T-helper 9 cell (primary cell): ENCODE measurements at places on chromosomes 4 and X.

GRCh38 chr4:81164623-81165416 is 50.2 kb downstream of the PRKG2 start:
- DNase-seq: no peak

GRCh38 chrX:134258202-134258601 is 21.2 kb downstream of the CCDC160 start:
- DNase-seq: no peak

GRCh38 chr4:10153161-10153560 is 36.6 kb upstream of the WDR1 start:
- DNase-seq: no peak

DNA sequence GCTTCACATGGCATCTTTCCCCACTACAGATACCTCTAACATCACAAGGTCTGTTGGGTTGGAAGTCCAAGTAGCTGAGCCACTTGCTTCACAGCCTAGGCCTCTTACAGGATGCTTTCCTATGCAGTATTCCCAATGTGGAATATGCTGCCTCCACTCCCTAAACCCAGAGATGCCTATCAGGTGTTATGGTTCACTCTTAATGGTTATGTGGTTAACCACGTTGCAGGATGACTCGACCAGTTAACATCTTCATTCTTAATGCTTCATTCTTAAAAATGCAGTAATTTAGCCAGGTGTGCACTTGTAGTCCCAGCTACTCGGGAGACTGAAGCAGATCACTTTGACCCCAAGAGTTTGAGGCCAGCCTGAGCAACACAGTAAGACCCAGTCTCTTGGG is 24.2 kb downstream of the HAUS3 start:
- no peak for DNase-seq

DNA sequence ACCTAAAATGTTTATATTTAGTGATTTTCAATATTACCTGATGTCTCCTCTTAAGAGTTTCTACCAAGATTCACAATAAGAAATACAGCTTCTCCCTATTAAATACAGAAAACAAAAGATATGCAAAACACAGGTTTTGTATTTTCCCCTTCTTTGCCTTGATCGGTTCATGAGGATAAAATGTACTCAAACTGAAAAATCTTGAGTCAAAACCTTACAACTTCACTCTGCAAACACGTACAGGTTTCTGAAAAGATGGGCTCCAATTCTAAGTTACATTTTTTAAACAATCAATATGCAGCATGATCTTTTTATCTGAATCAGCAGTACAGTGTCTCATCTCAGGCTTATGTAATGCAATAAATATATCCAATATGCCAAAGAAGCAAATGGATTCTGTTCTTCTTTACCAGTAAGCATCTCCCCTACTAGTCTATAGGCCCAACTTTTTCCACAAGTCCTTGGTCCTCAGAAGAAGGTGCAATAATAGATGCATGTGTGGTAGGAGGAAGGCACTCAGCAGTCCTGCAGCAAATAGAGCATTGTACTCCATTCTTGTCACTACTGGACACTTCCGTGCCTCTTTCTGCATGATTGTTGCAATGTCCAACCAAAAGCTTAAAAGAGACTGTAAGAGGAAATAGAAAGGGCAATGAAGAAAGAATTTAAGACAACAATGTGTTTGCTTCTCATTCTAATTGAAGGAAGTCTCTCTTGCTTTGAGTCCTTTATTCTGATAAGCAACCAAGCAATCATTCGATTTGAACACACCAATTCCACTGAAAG is 3.2 kb downstream of the MAPK10 start:
- no peak for DNase-seq

GRCh38 chr4:5133201-5133600 is 81.9 kb downstream of the STK32B start:
- DNase-seq: no peak

DNA sequence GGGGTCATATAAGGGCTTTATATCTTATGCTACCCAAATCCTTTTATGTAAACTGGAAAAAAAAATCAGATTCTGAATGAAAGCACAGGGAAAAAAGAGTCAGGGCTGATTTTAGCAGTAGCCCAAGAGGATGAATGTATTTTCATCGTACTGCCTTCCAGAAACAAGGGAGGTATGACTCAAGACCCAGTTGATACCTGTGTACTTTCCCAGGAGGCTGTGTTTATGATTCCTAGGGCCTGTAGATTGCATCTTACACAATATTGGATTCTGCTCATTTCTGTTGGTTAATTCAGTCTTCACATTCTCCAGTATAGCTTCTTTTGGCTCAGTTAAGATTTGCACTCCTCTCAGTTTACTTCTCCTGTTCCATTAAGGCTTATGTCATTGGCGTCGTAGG is 127.9 kb upstream of the LIMCH1 start:
- no peak for DNase-seq

- no peak for DNase-seq
These were observed 611.0 kb upstream of the PABPC4L start for GRCh38 chr4:134812611-134813010.

DNA sequence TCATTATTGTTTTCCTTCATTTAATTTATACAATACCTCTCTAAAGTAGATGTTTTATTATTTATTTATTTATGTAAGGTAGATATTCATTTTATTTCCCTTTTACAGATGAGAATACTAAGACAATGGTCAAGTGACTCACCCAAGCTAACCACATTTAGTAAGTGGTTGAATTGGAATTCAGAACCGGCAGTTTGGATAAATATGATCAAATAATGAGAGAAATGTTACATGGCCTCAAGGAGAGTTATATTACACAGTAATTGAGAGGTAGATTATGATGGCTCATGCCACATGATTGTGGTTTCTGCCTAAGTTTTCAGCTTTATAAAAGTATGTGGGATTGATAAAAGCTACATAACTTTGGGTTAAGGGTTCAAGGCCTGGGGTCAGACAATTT is 239.4 kb upstream of the BOD1L1 start:
- DNase-seq: no peak

DNA sequence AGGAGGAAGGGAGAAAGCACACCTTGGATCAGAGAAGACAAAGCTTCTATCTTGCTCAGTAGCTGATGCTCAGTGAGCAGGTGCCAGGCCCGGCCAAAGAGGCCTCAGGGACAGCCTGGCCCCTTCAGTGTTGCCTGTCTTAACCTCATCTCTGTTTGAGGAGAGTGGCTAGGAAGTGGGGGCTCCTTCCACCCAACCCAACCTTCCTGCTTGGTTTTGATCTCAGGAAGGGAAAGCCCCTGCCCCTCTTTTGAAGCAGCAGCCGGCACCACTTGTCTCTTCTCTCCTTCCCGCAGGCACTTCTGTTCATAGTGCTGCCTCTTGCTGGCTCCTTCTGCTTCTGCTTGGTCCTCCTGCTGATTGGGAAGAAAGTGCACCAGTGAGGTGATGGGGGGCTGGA is 2.4 kb upstream of the AFF2 start:
- no peak for DNase-seq

GRCh38 chrX:66030505-66031317 is 9.2 kb downstream of the VSIG4 start:
- no peak for DNase-seq

- no peak for DNase-seq
These were observed 100.3 kb upstream of the USP9X start for GRCh38 chrX:40984962-40985361.

- no peak for DNase-seq
These were observed 70.7 kb upstream of the NFKB1 start for GRCh38 chr4:102430461-102430910.

DNA sequence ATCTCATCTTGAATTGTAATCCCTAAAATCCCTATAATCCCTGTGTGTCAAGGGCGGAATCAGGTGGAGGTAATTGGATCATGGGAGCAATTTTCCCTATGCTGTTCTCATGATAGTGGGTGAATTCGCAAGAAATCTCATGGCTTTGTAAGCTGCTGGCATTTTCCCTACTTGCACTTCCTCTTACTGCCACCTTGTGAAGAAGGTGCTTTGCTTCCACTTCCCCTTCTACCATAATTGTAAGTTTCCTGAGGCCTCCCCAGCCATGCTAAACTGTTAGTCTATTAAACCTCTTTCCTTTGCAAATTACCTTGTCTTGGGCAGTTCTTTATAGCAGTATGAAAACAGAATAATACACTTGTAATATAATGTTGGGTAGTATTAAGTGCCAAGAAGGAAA is 1087.4 kb upstream of the SLIT2 start:
- DNase-seq: no peak

- no peak for DNase-seq
These were observed 6.9 kb downstream of the SH3TC1 start for GRCh38 chr4:8205749-8206611.

DNA sequence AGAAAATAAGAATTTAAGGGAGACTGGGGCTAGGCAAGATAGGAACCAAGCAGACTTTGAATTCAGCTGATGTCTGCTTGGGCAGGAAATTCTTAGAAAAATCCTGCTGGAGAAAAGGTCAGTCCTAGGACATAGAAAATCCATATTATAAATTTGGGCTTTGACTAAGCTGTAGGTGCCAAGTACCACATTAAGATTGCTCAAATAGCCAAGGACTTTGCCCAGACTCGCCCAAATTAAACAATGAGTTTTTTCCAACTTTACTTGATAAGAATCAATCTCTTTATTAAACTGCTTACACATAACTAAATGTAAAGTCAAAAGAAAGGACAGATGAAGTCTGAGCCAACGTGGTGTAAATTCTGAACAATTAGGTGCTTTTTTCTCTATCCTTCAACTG is 95.4 kb downstream of the FUNDC1 start:
- DNase-seq: no peak

DNA sequence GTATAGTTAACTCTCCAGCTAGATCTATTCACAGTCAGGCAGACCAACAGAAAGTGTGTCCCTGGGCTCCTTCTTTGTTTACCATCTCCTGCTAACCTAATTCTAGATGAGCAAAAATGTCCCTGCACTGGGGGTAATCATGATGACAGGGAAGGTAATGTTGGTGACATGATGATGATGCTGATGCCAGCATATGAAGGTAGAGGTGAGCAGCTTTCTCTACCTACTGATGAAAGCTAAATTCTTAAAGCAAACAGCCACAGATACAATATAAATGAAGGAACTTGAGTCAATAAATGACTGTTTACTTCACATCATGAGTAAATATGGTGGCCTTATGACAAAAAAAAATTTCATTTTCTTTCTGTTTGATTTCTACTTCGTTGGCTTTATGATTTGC is 78.5 kb downstream of the NKX6-1 start:
- DNase-seq: no peak

GRCh38 chrX:101408532-101408841 is 465 bp downstream of the HNRNPH2 start:
- no peak for DNase-seq

DNA sequence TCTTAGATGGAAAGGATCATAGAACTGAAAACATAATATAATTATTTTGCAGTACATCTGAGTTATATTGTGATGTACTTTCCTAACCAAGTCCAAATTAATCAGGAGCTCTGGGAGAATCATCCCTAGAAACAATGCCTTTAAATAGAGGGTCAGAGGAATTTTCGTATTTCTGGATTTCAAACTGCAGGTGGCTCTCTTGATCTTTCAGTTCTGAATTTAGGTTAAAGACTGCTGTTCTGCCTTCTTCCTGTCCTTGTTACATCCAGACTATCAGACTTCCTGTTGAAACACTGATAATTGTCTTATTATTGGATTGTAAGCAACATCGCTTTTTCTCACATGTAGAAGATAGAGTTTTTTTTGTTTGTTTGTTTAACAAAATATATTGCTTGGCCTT is 142.7 kb downstream of the RPA4 start:
- DNase-seq: no peak

- no peak for DNase-seq
These were observed 3.4 kb downstream of the MSX1 start for GRCh38 chr4:4862665-4863482.

DNA sequence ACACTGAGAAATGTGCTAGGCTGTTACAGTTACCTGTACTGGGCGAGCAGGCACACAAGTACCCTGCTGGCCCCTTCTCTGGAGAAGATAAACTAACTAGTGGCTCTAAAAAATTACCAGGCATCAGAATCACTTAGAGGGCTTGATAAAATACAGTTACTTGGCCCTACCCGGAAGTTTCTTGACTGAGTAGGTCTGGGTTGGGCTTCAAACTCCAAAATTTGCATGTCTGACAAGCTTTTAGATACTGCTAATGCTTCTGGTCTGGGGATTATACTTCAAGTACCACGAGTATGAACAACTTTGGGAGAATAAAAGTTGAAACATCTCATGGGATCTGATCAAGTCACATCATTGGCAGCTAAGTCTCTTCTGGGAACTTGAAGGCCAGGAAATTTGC is 30.8 kb downstream of the CEP135 start:
- DNase-seq: no peak

DNA sequence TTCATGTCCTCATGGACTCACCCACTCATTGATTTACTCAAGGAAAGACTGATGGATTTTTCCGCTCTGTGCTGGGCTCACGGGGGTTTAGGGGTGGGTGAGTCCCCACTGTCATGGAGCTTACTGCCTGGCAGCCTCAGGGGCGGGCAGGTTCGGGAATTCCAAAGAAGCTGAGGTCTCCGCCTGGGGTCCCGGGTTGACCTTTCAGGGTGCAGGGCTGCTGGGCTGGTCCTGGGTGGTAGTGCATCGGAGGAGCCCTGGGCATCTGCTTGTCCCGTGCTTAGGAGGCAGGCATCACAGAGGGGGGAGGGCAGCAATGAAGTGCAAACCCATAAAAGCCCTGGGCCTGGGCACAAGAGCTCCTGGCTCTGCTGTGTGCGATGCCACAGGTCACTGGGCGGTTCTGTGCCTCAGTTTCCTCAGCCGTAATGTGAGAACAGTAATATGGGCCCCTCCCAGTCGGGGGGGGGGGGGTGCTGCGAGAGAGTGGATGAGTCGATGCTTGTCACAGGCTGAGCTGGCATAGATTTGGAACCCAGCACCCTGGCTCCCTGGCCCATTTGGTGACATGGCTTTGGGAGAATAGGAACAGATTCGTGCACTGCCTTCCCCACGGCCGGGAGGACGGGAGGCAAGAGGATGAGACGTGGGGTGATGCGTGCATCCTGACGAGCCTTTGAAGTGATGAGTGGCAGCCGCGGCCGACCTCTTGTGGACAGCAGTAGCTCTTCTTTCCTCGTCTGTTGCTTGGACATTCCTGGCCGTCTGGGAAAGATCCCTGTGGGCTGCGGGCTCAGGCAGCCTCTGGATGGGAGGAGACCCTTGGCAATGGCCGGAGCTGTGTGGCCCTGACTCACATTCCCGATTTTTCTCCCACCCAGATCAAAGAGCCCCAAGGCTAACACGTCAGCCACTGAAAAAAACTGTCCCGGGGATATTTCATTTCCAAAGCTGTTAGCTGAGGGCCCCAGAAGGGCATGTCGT is 42.0 kb downstream of the PSAPL1 start:
- DNase-seq: no peak

DNA sequence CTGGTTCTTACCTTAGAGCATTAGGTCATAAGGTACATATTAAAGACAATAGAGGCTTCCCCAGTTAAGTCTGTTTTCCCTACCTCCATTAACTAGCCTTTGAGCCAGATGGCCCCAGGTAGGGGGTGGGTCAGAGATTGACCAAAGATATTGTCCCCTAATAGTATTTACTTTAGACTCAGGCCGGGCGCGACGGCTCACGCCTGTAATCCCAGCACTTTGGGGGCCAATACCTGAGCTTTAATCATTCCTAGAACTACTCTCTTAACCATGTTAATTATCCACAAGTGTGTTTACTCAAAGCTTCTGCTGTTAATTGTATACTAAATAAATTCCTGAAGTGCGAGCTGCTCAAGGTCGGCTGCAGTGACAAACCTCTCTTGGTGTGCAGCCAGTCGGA is 28.0 kb upstream of the AMBN start:
- DNase-seq: no peak
